Activated naive CD4-positive, alpha-beta T cell treated with anti-CD3 and anti-CD28 coated beads for 36 hours (primary cell): ENCODE measurements at places on chromosomes 11 and 22. TPM values are rescaled to one million over a fixed set of nuclear protein-coding genes. Genes with fewer than 3 reads are reported as not detected.

The PKP3 gene
- not detected for total RNA-seq

The SMCO4 gene
- total RNA-seq = 23.7 TPM

The CNGA4 gene
- total RNA-seq = 0.12 TPM

The TTC38 gene
- 6.1 TPM for total RNA-seq

The MMP12 gene
- not detected for total RNA-seq

The TMEM191B gene
- not detected for total RNA-seq

The RCOR2 gene
- 0.17 TPM for total RNA-seq

The CASP12 gene
- total RNA-seq = not detected

The NCAM1 gene
- not detected for total RNA-seq

The TRIM22 gene
- 280 TPM for total RNA-seq

The LGALS12 gene
- total RNA-seq = not detected

The TPBGL gene
- not detected for total RNA-seq

The GAS2 gene
- 1.2 TPM for total RNA-seq

The MMP3 gene
- not detected for total RNA-seq

The LBHD1 gene
- 4.4 TPM for total RNA-seq

The MRGPRX3 gene
- total RNA-seq = not detected

The CD3D gene
- 259 TPM for total RNA-seq

The MPEG1 gene
- total RNA-seq = not detected
